ENCODE measurements at places on chromosomes 3 and 15. TPM values are rescaled to one million over a fixed set of nuclear protein-coding genes. Genes with fewer than 3 reads are reported as not detected.

The KNG1 gene
- total RNA-seq = not detected

DNA sequence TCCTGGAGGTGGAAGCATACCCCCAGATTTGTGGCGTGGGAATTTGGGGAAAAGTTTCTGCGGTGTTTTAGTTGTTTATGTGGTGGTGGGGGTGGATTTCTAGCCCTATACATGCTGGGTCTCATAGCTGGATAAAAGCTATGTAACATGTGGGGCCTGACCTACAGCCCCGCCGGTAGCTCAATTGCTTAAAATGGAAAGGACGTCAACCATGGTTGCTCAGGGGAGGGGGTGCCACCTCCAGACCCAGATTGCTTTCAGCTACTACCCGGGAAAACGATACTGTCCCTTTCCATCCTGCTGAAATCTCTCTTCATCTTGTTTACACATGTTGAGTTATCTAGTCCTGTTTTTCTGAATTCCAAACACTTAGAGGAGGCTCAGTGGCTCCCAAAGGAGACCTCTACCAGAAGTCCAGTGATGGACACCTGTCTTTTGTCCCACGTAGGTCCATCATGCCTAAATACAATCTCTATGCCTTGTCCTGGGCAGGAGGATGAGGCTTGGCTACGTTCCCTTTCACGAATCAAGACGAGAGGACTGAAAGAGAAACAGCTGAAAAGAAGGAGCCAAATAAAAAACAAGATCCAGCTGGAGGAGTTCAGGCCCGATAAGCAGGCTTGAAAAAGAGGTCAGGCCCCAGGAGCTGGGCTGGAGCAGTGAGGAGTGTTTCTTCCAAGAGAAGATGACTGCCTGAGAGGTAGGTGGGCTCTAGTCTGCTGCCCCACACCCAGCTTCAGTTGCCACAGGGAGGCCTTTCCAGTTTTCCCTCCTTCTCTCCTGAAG lies 72.1 kb upstream of the TPRG1 start:
- DNase-seq = no peak

DNA sequence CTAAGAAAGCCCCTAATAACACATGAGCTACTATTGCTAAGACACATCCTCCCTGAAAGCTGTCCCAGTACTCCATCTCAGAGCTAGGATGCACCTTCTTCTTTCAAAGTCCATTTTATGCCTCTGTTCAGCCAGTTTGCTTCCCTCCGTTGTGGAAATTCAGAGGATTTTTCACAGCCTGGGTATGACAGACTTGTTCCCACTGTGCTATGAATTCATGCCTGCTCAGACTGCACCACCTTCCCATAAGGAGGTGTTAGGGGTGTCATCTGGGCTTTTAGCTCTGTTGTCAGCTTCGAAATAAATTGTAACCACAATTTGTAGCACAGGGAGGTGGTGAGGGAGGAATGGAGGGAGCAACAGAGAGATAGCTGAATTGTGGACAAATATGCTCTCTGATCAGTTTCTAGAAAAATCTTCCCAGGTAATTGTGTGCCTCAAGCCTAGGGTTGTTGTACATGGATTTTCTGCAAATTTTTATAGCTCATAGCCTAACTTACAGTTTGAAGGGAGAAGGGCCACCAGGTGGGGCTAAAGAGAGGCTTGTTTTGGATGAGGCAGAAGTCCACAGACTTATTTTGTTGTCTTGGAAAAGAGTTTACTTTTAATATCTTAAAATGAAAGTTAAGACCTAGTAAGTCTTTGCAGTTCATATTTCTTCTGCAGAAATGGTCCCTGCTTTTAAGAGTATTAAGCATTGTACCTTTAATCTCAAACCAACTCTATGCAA lies 462.0 kb downstream of the PDCD6IP start:
- peak; percentile 44 for DNase-seq

- no peak for DNase-seq
Observed at GRCh38 chr3:162224746-162225145, 728.1 kb downstream of the OTOL1 start.

The GHSR gene
- not detected for total RNA-seq

The CAPN3 gene
- total RNA-seq = 1.1 TPM

DNA sequence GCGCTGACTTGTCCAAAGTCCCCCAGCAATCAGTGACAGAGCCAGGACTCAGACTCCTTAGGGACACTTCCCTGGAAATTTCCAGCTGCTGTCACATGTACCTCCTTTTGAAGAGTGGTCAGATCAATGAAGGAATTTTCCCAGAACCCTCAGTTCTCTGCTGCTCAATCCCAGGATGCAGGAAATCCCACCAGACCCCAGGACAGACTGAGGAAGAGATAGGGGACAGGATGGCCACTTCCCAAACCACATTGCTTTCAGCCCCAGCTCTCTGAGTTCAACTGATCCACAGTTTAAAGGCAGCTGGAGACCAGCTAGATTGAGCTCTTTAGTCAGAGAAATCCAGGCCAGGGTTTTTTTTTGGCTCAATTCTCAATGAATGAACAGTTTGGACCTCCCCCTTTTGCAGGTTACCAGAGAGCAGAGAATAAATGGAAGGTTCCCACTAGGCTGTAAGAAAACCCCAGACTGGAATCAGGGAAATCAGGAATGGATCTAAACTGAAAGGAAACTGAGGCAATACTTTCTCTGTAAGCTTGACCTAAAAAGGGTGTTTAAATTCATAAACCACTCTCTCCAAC lies 1.5 kb downstream of the CYP1A1 start:
- no peak for DNase-seq

GRCh38 chr3:43559961-43560360 lies 61.9 kb downstream of the ANO10 start:
- no peak for DNase-seq

The P2RY1 gene
- total RNA-seq = 9.5 TPM

The CFAP92 gene
- total RNA-seq = 2.2 TPM

All from occipital lobe (tissue), 3 donors.